ENCODE measurements at places on chromosomes 5 and 9.
A peak's percentile ranks its signal among the peaks of the same experiment; 100 is the strongest.

GRCh38 chr5:126284977-126285696 is 138.1 kb upstream of the GRAMD2B start:
- DNase-seq = no peak

DNA sequence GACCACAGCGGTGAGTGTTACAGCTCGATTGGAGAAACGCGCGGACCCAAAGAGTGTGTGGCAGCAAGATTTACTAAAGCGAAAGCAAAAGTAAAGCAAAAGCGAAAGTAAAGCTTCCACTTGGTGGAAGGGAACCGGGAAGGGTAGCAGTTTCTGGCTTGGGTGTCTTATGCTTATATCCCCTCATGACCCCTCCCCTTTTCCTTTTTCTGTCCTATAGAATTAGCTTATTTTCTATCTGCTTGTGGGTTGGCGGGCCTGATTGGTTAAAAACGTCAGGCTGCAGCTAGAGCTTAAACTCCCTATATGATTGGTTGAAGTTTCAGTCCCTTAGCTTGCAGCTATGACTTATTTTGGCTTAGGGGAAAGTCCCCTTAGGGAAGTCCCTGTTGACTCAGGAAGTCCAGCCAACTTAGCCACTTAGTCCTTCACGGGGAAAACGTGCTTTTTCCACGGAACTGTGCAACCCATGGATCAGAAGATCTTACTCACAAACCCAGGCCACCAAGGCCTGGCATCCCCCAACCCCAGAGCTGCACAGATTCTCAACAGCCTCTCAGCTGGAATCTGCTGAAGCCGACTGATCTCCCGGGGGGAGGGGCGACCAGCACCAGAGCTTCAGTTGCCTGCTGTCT is 114.2 kb upstream of the ADAMTS16 start:
- DNase-seq = no peak

DNA sequence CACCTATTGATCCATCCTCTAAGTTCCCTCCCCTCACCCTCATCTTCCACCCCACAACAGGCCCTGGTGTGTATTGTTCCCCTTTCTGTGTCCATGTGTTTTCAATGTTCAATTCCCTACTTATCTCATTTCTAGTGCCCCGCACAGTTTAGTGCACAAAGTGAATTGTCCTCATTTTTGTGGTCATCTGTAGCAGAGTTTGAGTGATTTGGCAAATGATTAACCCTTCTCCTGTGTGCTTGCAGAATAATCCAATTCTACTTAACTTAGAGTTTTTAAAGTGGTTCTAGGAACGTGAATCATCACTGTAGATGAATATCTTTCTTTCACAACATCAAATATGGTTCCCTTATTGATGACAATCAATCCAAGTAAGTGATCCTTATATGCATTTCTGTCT is 6.3 kb upstream of the HAPLN1 start:
- DNase-seq = no peak

- DNase-seq = peak; percentile 7
Measured at GRCh38 chr9:134025606-134026541, 593 bp downstream of the BRD3OS start.

- DNase-seq = no peak
Measured at GRCh38 chr5:34411470-34412346, 244.4 kb upstream of the RAI14 start.

- DNase-seq = no peak
Measured at GRCh38 chr9:112970939-112971338, 41.1 kb downstream of the ZNF883 start.

DNA sequence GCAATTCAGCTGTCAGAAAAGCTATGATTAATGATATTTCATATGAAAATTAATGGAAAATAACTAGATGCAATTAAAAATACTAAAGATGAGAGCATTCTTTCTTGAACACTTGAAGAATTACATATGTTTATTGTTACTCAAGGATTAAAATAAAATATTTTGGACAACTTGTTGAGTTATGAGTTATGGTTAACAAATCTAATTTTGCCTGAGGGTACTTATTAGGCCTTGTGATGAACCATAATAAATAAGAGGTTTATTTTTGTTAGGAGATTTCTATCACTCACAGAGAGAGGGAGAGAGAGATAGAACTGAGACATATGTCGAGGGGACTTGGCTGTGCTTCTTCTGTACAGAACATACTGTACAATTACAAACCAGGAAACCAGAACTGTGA is 183.7 kb downstream of the ISL1 start:
- DNase-seq = no peak

DNA sequence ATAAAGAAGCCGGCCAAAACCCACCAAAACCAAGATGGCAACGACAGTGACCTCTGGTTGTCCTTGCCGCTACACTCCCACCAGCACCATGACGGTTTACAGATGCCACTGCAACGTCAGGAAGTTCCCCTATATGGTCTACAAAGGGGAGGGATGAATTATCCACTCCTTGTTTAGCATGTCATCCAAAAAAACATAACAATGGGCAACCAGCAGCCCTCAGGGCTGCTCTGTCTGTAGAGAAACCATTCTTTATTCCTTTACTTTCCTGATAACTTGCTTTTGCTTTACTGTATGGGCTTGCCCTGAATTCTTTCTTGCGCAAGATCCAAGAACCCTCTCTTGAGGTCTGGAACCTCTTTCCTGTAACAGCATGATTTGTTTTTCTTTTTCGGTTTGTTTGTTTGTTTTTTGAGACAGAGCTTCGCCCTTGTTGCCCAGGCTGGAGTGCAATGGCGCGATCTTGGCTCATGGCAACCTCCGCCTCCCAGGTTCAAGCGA is 2.0 kb upstream of the UAP1L1 start:
- DNase-seq = no peak

GRCh38 chr5:169065400-169065799 is 235.5 kb downstream of the SLIT3 start:
- DNase-seq = no peak

Measured in stimulated activated CD8-positive, alpha-beta memory T cell treated with anti-CD3 and anti-CD28 coated beads, Interleukin-4, amount 100 ng/mL, for 1 hour (primary cell).